ENCODE measurements at places on chromosomes 7 and 10.
A peak's percentile ranks its signal among the peaks of the same experiment; 100 is the strongest.

DNA sequence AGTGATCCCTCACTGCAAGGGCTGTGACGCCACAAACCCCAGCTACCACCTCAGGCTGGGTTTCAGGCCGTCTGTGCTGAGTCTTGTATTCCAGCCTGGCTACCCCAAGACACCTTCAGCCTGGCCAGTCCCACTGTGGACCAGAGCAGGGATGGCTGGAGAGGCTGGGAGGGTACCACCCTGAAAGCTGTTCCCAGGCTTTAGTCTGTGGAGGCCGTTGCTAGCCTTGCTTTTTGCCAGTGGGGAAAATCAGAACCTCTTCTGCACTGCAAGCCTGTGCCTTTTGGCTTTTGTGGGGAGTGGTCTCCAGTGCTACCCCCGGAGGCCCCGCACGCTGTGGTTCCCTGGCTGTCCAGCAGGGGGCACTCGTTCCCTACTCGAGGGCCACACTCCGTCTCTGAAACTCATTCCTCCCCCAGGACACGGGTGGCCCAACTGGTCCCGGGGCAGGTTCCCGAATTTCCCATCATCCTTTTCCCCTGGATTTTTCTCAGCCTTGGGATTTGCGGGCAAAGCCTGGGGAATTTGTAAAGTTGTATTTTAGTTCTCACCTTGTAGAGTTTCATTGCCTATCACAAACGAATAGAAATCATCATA lies 128.4 kb upstream of the BTBD16 start:
- DNase-seq, result no peak

- DNase-seq, result no peak
Observed at GRCh38 chr10:99530108-99531025, 2.4 kb upstream of the NKX2-3 start.

GRCh38 chr10:35795131-35795824 lies 153.2 kb upstream of the FZD8 start:
- DNase-seq, result no peak

DNA sequence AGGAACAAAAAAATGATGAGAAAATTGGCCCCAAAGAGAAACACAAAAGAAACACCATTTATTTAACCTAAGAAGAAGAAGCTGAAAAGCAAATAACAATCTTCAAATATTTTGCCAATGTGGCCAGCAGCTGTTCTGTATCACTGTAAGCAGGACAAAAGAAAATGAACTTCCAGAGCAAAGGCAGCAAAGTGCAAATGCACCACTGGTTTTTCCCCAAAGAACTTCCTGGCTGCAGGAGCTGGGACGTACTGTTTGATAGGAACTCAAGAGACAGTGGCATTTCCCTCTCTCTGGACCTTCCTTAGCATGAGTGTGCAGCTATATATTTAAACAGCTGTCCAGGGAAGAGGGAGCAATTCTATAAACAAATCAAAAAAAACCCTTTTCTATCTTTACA lies 60.4 kb downstream of the RNLS start:
- DNase-seq, result no peak

DNA sequence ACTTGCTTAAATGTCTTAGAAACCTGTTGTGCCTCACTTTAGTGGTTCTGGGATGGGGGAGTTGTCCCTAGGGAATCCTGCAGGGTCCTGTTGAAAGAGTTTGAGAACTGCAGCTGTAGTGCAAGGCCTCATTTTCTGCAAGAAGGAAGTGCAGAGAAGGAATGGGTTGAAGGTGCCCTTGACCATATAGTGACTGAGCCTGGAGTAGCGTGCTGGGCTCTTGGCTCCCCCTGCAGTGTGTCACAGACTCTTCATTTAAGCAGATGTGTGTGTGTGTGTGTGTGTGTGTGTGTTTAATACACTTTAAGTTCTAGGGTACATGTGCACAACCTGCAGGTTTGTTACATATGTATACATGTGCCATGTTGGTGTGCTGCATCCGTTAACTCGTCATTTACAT lies 92.2 kb downstream of the GRK5 start:
- no peak for DNase-seq

DNA sequence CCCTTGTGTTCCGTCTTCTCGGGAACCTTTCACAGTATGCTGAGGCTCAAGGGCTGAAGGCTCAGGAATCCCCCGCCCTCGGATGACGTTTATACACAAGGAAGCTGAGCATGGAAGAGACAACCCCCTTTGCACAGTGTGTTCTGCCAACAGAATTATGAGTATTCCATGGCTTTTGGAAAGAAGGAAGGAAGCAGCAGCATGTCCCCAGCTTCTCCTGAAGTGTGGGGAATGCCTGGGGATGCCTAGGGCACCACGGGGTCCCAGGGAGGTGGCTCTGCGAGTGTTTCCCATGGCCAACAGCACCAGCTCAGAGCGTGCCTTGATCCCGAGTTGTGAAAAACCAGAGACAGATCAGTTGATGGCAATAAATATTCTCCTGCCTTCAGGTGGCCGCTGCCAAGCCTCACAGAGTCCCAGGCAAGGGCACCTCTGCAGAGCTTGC lies 88.8 kb upstream of the DDC start:
- no peak for DNase-seq

DNA sequence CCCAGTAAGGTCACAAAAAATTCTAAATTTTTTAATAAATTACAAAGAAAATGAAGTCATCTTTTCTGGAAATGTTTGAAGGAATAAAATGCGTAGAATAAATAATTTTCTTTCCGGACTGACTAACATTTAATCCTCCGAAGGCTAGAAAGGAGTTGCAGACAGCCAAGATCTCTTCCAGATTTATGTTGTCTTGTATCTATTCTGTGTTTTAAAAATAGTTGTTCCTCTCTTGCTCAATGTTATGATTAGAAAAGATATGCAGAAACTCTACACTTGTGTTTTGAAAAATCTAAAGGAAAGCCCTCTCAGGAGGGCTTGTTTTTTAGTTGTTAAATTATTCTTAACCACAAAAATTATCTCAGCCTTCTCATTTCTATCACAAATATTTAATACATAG lies 70.7 kb downstream of the MACC1 start:
- no peak for DNase-seq

DNA sequence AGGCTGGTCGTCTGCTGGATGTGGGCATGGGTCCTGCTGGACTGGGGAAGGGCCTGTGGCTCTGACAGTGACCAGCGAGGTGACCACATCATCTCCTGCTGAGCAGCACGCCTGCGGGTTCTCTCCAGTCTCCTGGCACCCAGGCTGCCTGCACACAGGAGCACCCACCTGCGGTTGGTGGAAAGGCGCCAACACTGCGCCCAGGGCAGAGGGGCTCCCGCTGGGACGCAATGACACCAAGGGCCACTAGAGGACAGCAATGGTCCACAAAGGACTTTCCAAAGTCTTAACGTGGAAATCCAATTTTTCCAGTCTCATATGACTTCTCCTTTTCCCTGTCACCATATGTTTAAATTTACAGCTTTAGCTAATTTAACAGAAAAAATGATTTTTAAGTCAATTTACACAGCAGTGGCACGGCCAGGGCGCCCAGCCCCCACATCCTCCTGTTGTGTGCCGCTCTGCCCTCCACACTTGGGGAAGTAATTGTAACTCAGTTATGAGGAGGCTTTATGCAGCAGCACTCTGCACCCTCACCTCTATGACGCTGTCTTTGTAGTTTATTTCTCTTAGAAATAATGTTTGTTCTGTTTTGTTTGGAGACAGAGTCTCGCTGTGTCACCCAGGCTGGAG lies 38.1 kb downstream of the CFAP46 start:
- DNase-seq, result peak; percentile 71

DNA sequence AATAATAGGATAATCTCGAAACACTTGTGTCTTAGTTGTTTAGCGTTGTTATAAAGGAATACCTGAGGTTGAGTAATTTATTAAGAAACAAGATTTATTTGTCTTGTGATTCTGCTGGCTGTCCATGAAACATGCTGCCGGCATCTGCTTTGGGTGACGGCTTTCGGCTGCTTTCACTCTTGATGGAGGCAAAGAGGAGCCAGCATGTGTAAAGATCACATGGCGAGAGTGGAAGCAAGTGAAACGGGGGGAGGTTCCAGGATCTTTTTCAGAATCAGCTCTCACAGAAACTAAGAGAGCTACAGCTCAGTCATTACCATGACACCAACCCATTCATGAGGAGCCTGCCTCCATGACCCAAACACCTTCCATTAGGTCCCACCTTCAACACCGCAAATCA lies 402.8 kb downstream of the CDC14C start:
- no peak for DNase-seq

DNA sequence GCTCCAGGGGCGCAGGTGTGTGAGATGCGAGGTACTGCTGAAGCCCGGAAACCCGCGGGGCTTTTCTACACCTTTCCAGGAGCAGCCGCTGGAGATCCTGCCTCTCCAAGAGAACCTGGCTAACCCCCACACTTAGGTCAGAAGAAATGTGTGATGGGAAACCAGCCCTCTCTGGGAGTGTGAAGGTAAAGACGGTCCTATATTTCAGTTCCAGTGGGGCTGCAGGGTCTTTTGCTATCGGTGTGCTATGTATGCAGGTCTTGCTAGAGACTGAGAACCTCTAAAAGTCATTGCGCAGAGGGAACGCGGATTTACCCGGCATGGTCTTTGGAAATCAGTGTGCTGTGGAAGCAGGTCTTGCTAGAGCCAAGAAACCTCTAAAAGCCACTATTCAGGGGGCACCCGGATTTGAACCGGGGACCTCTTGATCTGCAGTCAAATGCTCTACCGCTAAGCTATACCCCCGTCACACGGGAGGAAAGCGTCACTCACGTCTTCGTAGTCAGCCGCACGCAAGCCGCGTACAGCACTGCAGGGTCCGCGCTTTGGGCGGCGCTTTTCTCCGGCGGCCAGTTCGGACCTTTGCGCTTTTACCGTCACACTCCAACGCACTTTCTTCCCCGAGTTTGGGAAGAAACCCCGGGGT lies 46.0 kb downstream of the ZNF777 start:
- DNase-seq, result no peak

- DNase-seq, result peak; percentile 80
Observed at GRCh38 chr7:20351901-20352300, 21.2 kb downstream of the ITGB8 start.

DNA sequence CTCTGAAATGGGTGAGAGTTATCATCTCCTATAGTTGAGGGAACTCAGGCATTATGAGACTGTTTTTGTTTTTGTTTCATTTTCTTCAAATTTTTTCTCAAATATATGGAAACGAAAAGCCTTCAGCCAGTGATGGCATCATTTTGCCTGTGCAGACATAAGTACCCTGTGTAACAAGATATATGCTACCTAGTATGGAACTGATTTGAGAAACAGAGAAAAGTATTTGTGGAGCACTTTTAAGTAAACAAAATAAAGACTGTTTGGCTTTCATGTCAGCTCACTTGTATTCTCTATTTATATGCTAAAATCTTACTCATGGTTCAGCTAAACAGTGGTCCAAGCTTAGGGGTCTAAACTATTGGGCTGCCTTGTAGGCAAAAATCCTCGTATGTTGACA lies 150.6 kb downstream of the WNT2 start:
- no peak for DNase-seq

DNA sequence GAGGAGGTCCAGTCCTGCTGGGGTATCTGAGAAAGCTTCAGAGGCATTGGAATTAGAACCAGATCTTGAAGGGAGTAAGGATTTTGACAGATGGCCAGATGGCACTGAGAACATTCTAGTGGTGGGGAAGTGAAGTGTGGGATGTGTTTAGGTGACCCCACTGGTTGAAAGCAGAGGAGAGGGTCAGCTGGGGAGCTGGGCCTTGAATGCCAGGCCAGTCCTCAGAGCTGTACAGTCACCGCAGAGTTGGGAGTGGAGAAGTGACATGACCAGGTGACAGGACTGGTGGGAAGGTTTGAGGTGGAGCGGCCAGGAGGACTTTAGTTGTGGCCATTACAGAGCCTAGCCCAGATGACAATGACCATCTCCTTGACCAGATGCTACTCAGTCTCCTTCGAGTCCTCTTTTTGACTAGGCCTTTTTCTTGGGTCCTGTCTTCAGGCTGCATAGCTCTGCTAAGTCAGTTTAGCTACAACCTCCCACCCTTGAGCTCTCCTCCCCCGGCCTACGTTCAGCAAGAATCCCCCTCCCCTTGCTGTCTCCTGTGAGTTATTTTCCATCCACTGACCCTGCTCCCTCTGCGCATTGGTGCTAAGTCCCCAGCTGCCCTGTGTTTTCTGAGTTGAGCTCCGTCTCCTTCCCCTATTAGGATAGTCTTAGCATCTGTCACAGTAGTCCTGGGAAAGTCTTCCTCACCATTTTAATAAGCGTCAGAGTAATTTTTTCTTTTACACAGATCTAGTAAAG lies 56.3 kb downstream of the CCNY start:
- DNase-seq, result no peak

- DNase-seq, result no peak
Observed at GRCh38 chr10:130394832-130395231, 258.6 kb downstream of the GLRX3 start.

GRCh38 chr7:135512135-135512887 lies 2.4 kb upstream of the CNOT4 start:
- peak; percentile 84 for DNase-seq

- no peak for DNase-seq
Observed at GRCh38 chr7:25448301-25448700, 220.0 kb upstream of the NPVF start.

DNA sequence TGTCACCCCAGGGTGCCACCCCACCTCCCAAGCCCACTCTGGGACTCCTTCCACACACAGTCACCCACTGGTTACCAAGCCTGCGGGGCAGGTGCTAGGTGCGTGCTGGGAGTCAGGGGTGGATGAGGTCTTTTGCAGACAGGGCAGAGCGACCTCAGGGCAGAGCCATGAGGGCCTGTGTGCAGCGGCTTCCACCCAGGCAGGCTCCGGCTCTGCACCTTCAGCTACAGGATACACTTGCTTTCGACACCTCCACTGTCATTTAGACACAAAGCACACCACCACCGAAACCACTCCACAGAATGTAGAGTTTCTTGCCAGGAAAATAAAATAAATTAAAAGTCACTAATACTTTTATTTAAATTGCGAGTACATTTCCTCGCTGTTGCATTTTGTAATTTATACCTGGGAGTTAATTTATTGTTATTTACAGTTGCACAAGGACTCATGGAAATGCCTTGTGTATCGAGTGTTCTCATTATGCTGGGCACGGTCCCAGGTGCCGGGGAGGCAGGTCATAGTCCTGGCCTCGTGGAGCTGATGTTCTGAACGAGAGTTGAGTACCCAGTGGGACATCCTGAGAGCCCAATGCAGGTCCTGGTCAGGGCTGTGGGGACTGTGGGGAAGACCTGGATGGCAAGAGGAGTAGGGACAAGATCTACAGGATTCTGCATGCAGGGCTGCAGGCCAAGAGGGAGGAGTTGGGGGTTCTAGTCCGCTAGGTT lies 127.8 kb downstream of the CUX1 start:
- no peak for DNase-seq

GRCh38 chr7:100363098-100363497 lies 5.2 kb downstream of the PILRB start:
- DNase-seq, result no peak

DNA sequence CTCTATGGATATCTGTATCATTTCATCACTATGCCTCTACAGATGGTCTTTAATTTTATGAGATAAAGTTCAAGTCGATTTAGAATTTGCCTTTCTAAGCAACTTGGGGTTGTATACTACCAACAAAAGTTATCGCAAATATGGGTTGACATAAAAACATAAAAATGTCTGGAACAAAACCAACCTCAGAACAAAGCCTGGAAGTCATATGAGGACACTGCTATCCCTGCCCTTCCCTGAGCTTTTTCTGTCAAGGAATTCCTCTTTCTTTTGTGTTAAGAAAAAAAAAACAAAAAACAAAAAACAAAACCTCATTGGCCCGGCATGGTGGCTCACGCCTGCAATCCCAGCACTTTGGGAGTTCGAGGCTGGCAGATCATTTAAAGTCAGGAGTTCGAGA lies 319.3 kb downstream of the CAMK1D start:
- no peak for DNase-seq

- DNase-seq, result no peak
Observed at GRCh38 chr7:88969167-88969566, 173.6 kb upstream of the TEX47 start.
